ENCODE measurements at places on chromosomes 13 and 19.
A peak's percentile ranks its signal among the peaks of the same experiment; 100 is the strongest.

DNA sequence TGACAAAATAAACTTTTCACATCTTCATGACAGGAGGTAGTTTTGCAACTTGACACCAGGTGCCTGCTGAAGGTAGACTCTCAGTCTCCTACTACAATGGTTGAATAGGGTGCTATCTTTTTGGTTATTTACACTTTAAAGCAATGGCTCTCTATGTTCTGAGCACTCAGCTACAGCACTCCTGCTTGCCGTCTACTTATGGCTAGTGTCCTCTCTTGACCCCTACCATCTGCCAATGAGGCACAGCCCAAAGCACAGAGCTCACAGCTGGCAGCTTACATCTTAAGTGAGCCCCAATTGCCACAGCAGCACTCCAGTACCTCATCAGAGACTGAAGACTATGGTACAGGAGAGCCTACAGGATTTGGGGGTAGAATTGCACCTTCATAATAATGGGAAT lies 11.4 kb downstream of the ZNF708 start:
- DNase-seq: no peak

DNA sequence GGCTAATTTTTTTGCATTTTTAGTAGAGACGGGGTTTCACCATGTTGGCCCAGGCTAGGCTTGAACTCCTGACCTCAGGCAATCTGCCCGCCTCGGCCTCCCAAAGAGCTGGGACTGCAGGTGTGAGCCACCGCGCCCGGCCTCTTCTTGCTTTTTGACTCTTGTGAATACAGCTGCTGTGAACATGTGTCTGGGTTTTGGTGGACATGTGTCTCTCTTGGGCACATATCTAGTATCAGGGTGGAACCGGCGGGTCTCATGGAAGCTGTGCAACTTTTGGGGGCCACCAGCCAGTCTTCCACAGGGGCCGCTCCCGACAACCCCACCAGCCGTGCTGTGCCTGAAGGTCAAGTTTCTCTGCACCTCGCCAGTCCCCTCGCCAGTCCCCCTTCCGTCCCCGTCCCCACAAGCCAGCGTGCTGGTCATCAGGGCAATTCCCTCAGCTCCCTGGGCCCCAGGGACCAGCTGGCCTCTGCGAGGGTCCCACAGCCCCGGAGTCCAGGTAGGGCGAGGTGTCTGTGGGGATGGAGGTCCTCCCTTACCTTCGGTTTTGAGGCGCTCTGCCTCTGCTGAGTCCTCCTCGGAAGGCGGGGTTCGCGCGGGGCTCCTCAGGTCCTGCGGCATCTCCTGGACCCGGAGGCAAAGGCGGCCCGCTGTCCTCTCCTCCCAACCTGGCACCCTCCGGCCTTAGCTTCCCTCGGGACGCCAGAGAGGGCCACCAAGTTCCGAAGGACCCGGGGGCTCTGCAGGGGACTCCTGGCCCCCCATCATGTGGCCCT lies 16.3 kb downstream of the SGTA start:
- DNase-seq: no peak

DNA sequence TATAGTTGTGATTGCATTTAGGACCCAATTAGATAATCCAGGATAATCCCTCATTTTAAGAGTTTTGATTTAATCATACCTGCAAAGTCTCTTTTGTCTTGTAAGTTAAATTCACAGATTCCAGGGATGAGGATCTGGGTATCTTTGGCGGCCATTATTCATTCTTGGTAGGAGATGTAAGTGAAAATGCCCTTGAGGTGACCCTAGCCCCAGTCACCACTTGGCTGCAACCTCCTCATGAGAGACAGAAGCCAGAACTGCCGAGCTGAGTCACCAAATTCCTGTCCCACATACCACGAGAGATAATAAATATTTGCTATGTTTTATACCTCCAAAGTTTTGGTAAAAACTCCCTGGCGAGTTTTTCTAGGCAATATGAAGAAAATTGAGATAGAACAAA lies 389.4 kb downstream of the RFC3 start:
- no peak for DNase-seq

DNA sequence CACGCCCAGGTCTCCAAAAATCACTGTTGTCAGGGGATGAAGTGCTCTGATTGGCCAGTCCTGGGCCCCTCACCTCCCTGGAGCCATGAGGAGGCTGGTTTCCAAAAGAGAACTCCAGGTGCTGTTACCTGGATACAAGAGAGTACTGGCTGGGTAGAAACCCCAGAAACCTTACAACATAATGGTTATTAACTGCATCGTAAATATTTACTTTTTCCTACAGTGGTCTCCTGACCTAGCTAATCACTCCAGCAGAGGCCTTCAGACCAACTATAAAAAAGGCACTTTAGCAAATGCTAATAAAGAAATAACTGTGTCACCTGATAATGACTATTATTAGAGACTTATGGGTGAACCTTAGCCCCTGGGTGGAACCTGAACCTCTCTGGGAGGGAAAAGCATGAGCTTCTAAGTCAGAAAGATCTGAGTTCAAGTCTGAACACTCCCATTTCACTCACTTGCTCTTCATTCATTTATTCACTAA lies 1.5 kb upstream of the IGSF23 start:
- no peak for DNase-seq

DNA sequence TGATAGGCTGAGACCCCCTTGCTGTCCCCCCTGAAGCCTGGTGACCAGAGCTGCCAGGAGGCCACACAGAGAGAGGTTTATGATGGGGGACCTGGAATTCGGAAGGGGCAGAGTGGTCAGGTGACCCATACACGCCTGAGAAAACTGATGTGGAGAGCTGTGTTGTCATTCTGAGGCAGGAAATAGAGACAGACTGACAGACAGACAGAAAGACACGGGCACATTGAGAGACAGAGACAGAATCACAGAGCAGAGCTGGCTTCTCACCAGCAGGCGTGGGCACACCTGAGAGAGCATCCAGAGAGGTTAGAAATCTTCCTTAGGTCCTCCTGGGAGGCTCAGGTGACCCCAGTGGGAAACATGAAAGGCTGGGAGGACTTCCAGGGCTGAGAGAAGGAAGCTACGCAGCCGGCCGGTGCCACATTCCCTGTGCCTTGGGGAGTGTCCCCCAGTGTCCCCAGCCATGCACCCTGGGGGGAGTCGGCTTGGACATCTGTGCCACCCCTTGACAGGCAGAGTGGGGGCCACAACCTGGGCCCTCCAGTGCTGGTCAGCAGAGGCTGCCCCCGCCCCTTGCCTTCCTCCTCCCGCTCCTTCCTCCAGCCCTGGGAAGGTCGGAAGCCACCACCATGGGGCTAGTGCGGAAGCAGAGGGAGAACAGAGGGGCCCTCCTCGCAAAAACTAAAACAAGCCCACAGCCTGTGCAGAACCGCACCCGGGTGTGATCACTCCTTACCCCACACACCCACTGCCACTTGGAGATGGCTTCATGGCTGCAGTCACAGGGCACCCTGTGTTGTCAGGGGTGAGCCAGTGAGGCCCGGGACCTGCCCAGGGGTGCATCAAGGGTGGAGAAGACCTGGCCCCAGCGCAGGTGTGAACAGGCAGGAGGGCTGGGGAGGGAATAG lies 2.2 kb downstream of the FFAR1 start:
- DNase-seq: no peak

- DNase-seq: peak; percentile 18
Measured at GRCh38 chr13:71290963-71291841, 575.8 kb downstream of the DACH1 start.

DNA sequence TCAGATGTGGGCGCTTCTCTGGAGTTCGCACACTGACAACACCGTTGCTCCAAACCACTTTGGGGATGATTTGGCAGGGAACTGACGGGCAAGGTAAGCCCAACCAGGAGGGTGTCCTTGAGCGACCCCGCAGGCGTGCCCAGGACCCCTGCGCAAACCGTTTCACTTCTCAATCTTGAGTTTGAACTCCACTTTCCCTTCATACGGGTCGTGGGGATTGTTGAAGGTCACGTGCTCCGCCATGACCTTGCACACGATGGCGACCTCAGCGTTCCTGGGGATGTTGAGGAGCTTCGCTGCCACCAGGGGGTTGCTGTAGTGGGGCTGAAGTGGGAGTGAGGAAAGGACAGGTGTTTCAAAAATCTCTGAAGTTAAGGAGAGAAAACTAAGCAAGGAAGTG lies 8.8 kb downstream of the ATP4B start:
- no peak for DNase-seq

DNA sequence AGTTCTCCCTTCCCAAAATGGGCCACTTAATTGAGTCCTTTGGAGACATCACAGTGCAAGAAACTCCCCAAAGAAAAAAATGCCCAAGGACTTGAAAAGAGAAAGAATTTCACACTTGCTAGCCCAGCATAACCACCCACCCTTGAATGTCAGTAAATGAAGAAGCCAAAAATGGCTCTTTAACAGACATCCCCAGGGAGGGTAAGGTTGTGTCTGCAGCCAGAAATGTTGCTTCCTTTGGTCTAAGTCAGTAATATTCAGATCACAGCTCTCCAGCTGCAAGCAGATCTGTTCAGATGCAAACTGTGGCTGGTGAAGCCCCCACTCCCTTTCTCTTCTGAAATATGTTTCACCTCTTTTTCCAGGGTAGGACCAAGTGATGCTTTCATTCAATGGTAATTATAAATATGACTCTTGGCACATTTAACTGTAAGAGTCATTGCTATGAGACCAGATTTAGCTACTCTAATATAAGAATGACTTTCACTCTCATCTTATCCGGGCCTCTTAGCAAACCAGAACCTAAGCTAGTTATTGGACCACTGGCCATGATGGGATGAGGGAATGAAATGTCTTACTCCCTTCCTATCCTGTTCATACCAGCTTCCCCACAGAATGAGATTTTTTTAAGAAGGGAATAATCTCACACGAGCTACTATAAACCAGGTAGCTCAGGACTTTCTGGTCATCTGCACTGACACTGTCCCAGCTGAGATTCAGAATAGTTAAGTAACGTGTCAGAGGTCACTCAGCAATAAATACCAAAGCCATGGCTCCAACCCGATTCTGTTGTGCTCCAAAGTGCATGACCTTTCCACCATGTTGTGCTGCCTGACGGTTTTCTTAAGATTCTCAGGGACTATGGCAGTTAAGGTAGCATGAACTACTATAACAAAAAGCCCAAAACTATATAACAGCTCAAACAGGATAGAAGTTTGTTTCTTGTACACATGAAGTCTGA lies 234.1 kb downstream of the FOXO1 start:
- DNase-seq: no peak

DNA sequence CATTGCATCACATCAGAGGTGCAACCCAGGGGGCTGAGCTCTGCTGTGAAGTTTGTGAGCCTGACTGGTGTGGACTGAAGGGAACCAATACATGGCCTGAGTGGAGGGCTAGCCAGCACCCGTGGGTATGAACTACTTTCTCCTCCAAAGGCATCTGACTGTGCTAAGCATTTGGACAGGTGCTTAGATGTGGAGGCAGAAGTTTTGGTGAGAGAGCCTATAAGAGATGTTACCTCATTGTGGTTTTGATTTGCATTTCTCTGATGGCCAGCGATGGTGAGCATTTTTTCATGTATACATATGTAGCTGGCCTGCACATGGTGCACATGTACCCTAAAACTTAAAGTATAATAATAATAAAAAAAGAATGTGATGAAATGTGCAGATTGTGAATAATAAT lies 46.9 kb downstream of the TEX29 start:
- DNase-seq: no peak

- no peak for DNase-seq
Measured at GRCh38 chr19:35140207-35140961, 1.8 kb downstream of the FXYD1 start.

DNA sequence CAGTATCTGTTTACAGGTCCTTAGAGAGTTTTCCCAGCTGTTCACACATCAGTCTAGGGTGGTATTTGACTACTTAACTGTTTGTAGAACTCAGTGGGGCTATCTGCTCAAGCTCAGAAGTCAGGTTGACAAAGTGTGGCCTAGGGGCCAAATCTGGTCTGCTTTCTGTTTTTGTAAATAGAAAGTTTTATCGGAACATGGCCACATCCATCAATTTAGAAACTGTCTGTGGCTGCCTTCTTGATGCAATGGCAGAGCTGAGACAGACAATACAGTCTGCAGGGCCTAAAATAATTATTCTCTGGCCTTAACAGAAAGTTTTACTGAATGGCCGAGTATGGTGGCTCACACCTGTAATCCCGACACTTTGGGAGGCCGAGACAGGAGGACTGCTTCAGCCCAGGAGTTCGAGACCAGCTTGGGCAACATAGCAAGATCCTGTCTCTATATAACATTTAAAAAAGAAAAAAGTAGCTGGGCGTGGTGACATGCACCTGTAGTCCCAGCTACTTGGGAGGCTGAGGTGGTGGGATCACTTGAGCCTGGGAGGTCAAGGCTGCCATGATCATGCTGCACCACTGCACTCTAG lies 2.4 kb downstream of the SMG9 start:
- DNase-seq: no peak

- DNase-seq: no peak
Measured at GRCh38 chr19:55304980-55305379, 20.2 kb downstream of the TMEM150B start.

DNA sequence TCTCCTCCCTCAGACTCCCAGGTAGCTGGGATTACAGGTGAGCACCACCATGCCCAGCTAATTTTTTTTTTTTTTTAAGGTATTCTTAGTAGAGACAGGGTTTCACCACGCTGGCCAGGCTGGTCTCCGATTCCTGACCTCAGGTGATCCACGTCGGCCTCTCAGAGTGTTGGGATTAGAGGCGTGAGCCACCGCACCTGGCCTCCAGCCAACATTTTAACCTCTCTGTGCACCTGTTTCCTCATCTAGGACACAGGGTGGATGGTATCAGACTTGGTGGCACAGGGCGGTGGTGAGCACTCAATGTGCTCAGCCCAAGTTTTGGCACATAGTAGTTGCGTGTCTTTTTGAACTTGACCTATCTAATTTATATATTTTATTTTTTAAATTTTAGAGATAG lies 12.5 kb downstream of the APBA3 start:
- no peak for DNase-seq

GRCh38 chr13:29527511-29527910 lies 68.0 kb downstream of the SLC7A1 start:
- DNase-seq: no peak

- no peak for DNase-seq
Measured at GRCh38 chr13:106415971-106416370, 119.5 kb downstream of the EFNB2 start.

DNA sequence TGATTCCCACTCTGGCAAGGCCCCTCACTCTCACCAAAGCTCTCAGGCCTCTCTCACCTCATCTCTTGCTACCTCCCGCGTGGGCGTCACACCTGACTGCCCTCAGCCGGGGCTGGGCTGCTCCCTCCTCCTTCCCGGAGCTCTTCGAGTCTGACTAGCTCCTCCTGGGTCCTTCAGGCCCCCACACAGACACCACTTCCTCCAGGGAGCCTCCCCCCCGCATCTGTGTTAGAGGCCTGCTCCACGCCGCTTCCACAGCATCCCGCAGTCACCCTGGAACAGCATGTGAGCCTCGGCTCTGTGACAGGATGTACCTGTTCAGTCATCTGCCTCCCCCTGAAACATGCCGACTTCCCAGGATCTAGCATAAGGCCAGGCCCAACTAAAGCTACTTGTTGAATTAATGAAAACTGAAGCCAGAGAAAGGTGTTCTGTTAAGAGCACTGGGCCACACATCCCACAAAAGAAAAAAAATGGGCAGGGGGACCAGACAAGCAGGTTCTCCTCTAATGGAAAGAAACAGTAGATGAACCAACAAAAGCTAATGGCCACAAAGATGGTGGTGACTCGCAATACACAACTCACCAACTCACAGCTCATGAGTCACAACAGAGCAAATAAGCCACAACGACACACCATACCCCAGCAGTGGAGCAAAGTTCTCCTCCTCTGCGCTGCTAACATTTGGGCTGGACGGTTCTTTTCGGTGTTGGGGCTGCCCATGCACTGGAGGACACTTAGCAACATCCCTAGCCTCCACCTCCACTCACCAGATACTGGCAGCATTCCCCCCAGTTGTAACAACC lies 3.0 kb downstream of the PPP6R1 start:
- DNase-seq: peak; percentile 21

- no peak for DNase-seq
Measured at GRCh38 chr19:35133826-35134225, 1.0 kb downstream of the LGI4 start.

Measured in stimulated activated CD4-positive, alpha-beta T cell treated with anti-CD3 and anti-CD28 coated beads, TNF-alpha, amount 100 ng/mL, for 4 hours (primary cell).